ENCODE measurements at places on chromosomes 7 and 10. TPM values are rescaled to one million over a fixed set of nuclear protein-coding genes. Genes with fewer than 3 reads are reported as not detected.

The ADRA2A gene
- total RNA-seq, result 0.10 TPM

GRCh38 chr10:101938305-101939007 lies 94.9 kb upstream of the KCNIP2 start:
- DNase-seq, result peak; percentile 90

- DNase-seq, result no peak
Observed at GRCh38 chr7:140509789-140510188, 30.5 kb upstream of the MKRN1 start.

DNA sequence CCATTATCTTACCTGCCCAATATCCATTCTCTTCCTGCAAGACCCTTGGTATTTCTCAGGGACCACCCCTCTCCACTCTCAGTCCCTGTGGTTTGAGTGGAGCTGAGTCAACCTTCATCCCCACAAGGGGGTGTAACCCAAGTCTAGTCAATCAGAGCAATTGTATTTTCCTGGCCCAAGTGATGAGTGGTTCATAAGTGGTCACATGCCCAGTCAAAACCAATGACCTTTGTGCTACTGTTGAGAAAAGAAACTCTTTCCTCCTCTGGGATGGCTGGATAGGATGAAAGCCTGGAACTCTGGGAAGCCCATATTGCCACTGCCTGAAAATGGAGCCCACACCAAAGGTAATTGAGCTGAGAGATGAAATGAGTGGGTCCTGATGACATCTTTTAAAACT lies 93.6 kb downstream of the SNX10 start:
- peak; percentile 34 for DNase-seq

DNA sequence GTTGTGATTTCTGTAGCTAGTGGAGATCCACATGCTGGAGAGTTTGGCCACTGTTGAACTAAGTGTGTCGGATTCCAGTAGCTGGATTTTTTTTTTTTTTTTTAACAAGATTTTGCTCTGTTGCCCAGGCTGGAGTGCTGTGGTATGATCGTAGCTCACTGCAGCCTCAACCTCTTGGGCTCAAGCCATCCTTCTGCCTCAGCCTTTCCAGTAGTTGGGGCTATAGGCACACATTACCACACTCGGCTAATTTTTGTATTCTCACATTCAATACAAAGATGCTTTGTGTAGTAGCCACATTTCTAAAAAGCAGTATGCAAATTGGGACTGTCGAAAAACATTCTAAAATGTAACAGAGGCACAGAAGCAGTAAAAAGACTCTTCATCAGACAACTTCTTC lies 63.5 kb downstream of the RABGEF1 start:
- DNase-seq, result no peak

All from RPMI7951 (cell line).